ENCODE measurements at places on chromosomes 3 and 15.
A peak's percentile ranks its signal among the peaks of the same experiment; 100 is the strongest.

- DNase-seq: no peak
These were observed 24.0 kb upstream of the SOX2 start for GRCh38 chr3:181687731-181688130.

DNA sequence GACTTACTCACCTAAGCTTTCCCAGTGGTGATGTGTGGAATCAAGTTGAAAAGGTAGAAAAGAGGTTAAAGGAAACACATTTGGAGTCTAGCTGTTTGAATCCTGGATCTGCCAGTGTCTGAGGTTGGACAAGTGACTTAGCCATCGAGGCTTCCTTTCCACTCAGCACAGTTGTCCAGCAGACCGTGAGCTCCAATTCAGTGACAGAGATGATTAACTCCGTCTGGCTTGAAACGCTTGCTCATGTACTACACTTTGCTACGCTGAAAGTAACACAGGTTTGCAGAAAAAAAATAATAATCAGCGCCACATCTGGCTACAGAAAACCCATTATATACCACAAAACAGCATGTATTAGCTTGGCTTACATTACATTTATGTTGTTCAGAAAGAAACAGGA is 364.9 kb upstream of the MCTP2 start:
- DNase-seq: no peak

DNA sequence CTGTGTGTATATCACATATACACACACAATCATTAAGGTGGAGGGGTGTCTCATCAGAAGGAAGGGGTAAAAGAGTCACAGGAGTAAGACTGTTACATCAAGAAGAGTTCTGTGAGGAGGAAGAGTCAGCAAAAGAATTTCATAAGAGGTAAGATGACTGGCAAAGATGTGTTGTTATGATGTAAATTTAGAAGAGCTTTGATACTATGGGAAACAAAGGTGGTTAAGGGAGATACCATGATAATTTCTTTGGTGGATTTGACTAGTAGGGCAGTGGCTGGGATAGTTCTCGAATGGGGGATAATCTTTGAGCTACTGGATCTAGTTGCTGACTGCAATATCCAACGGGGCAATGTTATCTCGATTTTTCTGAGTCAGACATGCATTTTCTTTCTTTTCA is 61.6 kb downstream of the STAG1 start:
- DNase-seq: no peak

- DNase-seq: no peak
These were observed 594.9 kb upstream of the CFAP20DC start for GRCh38 chr3:59644479-59645402.

- DNase-seq: no peak
These were observed 218.4 kb downstream of the SOX2 start for GRCh38 chr3:181930105-181930504.

- DNase-seq: no peak
These were observed 1.8 kb upstream of the LSG1 start for GRCh38 chr3:194673761-194674160.

- DNase-seq: no peak
These were observed 273.8 kb upstream of the DCBLD2 start for GRCh38 chr3:99175276-99175812.

DNA sequence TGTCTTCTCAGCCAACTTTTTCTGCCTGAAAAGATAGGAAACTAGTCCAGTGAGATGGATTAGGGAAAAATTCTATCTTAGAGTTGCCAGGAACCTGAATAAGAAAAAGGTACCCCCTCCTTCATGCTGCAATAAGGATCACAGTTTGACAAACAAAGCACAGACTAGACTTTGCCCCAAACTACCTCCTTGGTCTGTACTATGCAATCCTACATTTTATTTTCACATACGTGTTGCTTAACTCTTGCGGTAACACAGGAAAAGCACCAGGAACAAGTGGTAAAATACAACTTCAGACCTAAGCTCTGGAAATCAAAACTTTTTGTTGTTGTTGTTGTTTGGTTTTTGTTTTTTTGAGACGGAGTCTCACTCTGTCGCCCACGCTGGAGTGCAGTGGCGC is 11.3 kb upstream of the IL12A start:
- no peak for DNase-seq

GRCh38 chr15:100771746-100772145 is 107.9 kb upstream of the ALDH1A3 start:
- DNase-seq: peak; percentile 33

Data from myocyte (in vitro differentiated cells).